ENCODE measurements at places on chromosomes 16 and 17. TPM values are rescaled to one million over a fixed set of nuclear protein-coding genes. Genes with fewer than 3 reads are reported as not detected.

Gene MYH2
- total RNA-seq = not detected

Gene ELOB
- total RNA-seq = 242 TPM

Gene KRT17
- total RNA-seq = not detected

Gene TBC1D3G
- not detected for total RNA-seq

Gene KRTAP2-1
- total RNA-seq = not detected

Gene CHST4
- not detected for total RNA-seq

Gene SLC12A3
- total RNA-seq = not detected

Gene MGAT5B
- 0.55 TPM for total RNA-seq

Gene ZSCAN10
- total RNA-seq = not detected

Gene SP6
- total RNA-seq = 0.14 TPM

Gene TAC4
- not detected for total RNA-seq

Gene HNF1B
- total RNA-seq = 5.0 TPM

Gene CAMTA2
- total RNA-seq = 90.2 TPM

Gene ATAD5
- total RNA-seq = 24.6 TPM

Gene CA5A
- total RNA-seq = not detected

Gene GFOD2
- 18.3 TPM for total RNA-seq

Gene ITGAX
- total RNA-seq = 56.2 TPM

Gene MEOX1
- 1.8 TPM for total RNA-seq

Gene GPR179
- not detected for total RNA-seq

Gene SLC47A1
- 0.25 TPM for total RNA-seq

Gene CCT6B
- 1.5 TPM for total RNA-seq

Gene TNFRSF17
- not detected for total RNA-seq

Gene MAF
- 73.6 TPM for total RNA-seq

Gene CRHR1
- total RNA-seq = not detected

Gene FOXN1
- not detected for total RNA-seq

Gene MEIOC
- 0.37 TPM for total RNA-seq

Gene NPIPA5
- 16.0 TPM for total RNA-seq

Gene CCL5
- total RNA-seq = 28.9 TPM

All from activated T-helper 2 cell treated with anti-CD3 and anti-CD28 coated beads, Interferon-gamma antibody, Interleukin-2, Interleukin-4, amounts not matched to agents 10 μg/mL and 5 μg/mL and 100 μg/mL, durations not matched to agents 14 hours and 24 hours and 36 hours (primary cell).